Fibroblast of skin of right biceps (primary cell): ENCODE measurements at places on chromosomes 4 and X.

DNA sequence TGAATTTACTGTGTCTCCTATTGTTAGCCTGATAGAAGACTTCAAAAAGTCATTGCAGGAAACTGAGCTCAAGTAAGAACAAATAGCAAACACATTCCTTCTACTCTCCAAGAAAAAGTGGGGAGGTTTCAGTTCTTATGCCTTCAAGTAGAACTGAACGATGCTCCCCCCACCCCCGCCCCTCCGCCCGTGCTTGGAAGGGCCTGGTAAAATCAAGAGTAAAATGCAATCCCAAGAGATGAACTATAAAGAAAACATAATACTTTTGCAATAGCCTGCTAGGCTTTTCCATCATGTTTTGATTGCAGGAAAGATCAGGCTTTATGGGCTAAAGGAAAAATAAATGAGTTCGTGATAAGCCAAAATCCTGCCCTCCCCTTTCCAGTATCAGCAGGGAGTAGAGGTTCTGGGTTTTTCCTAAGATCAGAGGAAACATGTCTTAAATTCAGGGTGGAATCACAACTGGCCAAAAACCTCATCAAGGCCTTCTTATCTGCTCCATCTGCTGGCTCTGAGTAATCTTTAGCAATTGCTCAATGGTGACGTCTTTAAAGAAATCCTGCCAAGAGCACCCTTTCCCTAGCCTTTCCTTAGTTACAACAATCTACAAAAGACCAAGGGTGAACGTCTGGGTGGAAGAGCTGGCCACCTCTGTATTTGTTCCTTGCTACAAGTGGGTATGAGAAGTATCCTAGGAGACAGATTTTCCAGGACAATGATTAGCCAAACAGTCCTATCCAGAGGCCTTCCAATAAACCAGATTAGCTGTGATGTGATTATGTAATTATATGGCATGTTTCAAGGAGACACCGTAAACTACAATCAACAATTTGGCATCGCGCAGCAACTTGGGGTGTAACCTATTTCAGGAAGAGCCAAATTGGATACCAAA is 66.3 kb upstream of the FAM9C start:
- DNase-seq, result peak; percentile 91

DNA sequence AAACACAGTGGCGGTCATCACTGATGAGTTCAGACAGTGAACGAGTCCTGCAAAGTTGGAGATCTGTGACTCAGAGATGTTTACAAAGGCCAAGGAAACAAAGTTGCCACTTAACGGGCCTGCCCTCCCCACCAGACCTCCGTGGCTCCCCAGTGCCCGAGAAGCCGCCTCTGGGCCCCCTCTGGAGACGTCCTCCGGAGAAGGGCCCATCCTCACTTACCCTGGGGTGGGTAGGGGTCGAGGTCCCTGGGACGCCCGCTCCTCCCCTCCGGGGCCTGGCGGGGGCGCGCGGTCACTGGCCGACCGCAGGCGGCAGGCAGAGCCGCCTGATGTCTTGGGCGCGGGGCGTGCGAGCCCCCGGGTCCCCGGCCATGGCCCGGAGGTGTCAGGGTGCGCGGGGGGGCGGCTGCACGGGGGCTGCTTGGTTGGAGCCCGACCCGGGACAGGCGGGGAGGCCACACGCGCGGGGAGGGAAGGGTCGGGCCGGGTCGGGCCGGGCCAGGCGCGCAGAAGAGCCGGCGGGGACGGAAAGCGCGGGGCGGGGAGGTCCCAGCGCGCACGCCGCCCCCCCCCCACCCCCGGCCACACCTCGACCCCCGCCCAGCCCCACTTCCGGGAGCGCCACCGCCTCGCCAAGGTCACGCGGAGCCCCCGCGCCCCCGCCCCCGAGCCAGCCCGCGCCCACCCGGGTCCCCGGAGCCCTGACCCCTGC is 529 bp downstream of the DHRSX start:
- peak; percentile 52 for DNase-seq

DNA sequence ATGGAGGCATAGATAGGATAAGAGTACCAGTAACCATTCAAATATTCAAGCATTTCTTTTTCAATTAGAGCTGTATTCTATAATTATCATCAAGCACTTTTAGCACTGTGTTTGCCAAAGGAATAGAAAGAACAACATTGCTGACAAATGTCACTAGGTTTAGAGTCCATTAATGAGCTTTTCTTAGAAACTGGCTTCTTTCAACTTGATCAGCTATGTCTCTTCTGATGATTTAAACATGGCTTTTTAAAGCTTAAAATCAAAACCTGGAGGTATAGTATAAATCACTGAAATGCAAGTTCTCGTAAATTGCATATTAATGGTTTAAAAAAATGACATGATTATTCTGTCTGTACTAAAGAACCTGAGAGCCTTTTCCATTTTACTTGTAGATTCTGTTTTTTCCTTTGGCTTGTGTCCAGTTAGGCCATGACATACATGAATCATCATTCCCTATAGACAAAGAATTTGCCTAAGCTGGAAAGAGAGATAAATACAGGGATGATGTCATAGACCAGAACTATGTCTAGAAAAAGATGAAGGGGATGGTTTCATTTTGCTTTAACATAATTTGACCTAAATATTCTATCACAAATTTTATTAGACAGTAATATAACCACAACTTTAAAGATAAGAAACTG is 340.1 kb upstream of the CTSO start:
- peak; percentile 96 for DNase-seq

DNA sequence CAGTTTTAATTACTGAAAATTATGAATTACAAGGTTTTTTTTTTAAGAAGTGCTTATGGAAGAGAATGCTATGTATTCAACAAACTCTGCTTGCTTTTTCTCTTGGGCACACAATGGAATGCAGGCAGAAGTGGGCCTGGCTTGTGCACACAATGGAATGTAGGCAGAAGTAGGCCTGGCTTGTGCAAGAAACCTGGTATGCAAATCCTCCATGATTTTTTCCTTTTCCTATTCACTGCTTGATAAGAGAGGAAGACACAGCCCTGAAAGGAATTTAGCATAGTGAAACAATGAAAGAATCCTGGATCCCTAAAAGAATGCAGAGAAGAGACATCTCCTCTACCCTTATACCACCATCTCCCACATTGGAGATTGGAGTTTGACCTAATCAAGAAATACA is 138.4 kb downstream of the COL25A1 start:
- DNase-seq, result peak; percentile 66

GRCh38 chr4:25184056-25184455 is 23.8 kb upstream of the SEPSECS start:
- DNase-seq, result no peak

- peak; percentile 81 for DNase-seq
These were observed 1.2 kb upstream of the MORF4L2 start for GRCh38 chrX:103687696-103688201.

GRCh38 chr4:13299343-13299742 is 184.8 kb downstream of the RAB28 start:
- no peak for DNase-seq

DNA sequence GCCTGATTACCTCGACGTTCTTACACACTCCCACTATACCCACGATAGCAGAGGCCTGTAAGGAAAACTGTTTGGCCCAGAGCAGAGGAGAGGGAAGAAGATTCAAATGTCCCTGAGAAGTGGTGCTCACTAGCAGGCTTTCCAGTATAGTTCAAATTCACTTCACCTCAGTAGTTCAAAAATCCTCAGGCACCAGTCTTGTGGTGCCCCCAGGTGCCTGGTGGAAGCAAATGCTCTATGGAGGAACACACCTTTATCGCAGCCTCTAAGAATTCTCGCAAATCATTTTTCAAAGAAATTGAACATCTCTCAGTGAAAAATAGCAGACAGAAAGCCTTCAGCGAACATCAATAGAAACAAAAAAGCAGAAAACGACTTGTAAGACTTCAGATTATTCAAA is 12.2 kb upstream of the MTMR1 start:
- no peak for DNase-seq

- no peak for DNase-seq
These were observed 199.6 kb downstream of the AFF2 start for GRCh38 chrX:148700021-148700420.

DNA sequence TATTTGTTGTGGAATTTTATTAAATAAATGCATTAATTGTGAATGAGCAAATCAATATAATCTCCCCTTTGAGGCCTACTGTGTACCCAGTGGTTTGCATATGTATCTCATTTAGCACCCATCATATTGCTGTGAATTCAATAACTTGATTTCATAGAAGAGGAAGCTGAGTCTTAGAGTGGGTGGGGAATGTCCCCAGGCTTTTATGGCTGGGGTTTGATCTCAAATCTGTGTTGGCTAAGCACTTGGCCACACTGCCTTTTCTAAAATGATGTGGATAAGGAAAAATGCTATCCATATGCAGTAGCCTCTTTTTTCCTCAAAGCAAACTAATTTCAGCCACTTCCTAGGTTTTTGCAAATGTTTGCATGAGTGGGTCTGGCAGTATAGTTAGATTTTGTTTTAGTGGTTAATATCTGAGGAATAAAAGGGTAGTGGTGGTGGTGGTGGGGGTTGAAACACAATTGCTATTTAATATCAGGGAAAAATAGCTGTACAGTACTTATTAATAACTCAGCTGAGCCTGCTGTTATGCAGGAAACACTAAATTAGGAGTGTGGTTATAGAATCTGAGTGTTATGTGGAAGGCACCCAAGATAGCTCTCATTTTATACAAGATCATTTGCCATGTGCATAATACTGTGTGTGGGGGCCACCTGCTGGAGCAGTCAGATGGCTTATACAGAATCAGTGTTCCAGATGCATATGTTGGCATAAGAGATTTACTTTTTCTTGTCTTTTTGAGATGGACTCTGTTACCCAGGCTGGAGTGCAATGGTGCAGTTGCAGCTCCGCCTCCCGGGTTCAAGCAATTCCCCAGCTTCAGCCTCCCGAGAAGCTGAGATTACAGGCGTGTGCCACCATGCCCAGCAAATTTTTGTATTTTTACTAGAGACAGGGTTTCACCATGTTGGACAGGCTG is 108.0 kb downstream of the TMEM131L start:
- DNase-seq, result peak; percentile 90

- DNase-seq, result no peak
These were observed 561.1 kb upstream of the SMIM31 start for GRCh38 chr4:164192844-164193243.

GRCh38 chrX:109719264-109719663 is 13.8 kb downstream of the ACSL4 start:
- no peak for DNase-seq

DNA sequence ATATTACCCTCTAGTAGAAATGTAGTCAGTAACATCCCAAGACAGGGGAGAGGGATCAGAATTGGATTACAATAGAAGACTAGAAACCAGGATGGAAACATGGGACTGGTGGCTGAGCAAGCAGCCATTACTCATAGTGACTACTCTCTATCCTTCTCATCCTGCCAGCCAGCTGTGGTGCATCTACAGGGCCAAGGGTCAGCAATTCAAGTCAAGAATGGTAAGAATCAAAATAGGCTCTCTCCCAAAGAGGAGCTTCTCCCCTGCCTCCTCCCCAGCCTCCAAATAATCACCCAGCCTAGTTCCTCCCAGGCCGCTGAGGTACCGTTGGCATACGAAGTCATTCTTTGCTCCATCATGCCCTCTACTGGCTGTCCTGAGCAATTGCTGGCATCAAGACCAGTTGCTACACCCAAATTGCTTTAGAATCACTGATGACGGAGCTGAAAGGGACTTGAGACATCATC is 19.4 kb downstream of the AWAT2 start:
- DNase-seq, result peak; percentile 51
